ENCODE measurements at places on chromosomes 2 and 18.

GRCh38 chr2:172169611-172170010 lies 66.9 kb upstream of the DLX2 start:
- no peak for DNase-seq

- no peak for DNase-seq
Observed at GRCh38 chr2:195561116-195561921, 95.7 kb upstream of the SLC39A10 start.

GRCh38 chr2:212173756-212174510 lies 364.7 kb downstream of the ERBB4 start:
- DNase-seq = no peak

DNA sequence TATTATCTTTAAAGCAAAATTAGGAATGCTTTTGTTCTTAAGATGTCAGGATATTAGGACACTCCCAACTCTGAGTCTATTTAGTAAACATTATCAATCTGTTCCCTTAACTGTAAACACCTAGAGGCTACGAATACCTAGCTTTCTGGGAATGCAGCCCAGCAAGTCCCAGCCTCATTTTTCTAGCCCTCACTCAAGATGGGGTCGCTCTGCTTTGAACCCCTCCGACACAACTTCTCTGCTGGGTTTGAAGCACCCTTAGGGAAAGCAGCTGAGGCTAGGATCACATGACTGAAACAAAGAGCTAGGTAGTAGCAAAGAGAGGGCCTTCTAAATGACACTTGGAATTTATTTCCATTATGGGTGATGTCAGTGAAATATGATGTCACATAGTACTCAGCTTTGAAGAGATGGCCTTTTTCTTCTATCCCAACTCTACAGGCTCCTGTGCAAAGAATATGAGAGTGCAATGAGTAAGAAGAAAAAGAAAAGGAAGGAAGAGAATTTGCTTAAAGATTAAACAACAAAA lies 114.7 kb downstream of the CSRNP3 start:
- DNase-seq = no peak

GRCh38 chr18:42471885-42472284 lies 516.9 kb downstream of the PIK3C3 start:
- DNase-seq = no peak

DNA sequence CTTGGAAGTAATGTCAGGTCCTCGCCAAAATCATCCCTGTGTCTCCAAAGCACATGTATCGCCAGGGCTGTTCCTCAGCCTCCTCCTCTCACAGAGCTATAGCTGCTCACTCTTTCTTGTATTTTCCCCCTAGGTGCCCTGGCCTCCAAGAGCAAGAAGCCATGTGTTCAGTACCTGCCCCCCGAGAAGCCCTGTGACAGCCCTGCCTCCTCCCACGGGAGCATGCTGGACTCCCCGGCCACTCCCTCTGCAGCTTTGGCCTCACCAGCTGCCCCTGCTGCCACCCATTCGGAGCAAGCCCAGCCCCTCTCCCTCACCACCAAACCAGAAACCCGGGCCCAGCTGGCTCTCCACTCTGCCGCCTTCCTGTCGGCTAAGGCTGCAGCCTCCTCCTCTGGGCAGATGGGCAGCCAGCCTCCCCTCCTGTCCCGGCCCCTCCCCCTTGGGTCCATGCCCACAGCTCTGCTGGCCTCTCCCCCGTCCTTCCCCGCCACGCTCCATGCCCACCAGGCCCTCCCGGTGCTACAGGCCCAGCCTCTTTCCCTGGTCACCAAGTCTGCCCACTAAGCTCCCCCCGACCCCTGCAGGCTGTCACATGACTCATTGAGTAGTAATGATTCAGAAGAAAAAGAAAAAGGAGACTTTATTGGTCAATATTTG lies 18.8 kb downstream of the TGOLN2 start:
- DNase-seq = peak; percentile 53

DNA sequence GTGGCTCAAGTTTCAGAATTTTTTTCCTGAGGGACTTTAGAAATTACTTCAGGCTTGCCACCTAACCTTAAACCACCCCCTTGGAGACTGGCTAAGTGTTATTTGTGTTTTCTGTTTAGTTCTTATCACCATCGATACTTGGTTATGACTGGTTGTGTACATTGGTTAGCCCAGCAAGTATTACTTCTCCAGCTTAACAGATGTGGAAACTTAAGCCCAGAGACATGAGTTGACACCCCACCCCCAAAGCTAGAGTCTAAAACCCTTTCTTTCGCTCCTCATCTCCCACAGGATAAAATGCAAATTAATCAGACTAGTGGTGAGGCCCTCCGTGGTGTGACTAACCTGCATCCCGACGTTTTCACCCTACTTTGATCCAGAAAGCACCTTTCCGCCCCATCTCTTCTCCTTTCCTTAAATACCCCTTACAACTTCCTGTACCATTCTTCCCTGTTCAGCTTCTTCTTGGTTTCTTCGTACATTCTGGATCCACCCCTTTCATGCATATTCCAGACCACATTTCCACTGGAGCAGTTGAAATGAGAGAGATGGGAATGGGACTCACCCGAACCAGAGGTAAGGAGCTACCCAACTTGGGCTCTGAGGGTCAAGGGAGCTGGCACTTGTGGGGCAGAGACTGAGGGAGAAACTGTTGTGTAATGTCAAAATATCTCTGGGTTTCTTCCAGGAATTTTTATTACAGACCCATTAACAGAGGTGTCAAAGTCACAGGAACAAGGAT lies 819 bp upstream of the MAP3K2 start:
- DNase-seq = no peak

DNA sequence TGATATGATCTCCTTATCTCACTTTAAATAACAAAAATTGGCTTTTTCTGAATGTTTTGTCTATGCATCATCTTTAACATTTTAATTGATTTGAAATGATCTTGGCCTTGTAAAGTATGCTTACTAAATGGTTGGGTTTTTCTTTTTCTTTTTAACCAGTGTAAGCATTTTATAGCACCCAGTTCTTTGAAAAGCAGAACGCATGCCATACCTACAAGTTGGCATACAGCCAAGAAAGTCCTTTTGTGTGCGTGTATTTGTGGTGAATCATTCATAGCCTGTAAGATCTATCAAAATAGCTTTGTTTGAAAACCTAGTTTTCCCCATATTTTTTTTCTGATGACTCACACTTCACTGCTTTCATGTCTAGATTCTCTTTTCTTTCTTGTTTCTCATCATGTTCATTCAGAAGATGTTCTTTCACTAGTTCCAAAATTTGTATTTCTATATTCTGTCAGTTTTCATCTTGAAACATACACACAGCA lies 4.1 kb upstream of the VRK2 start:
- DNase-seq = no peak

DNA sequence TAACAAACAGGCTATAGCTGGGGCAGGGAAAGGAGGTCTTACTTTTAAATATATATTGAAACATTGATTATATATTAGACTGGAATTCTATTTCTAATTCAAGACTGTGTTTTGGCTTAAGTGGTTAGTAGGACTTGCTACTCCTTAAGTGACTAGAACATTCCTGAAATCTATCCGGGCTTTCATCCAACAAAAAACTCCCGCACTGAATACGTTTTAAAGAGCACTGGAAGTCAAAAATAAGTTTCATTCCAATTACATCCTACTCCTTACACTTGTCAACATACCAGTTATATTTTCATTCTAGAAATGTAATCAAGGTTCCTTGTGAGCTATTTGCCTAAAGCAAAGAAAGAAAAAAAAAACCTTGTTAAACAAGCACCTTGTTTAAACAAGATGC lies 204.6 kb downstream of the SP3 start:
- no peak for DNase-seq

- DNase-seq = no peak
Observed at GRCh38 chr2:68060652-68061051, 2.2 kb downstream of the C1D start.
